ENCODE measurements at places on chromosomes 4 and X.

DNA sequence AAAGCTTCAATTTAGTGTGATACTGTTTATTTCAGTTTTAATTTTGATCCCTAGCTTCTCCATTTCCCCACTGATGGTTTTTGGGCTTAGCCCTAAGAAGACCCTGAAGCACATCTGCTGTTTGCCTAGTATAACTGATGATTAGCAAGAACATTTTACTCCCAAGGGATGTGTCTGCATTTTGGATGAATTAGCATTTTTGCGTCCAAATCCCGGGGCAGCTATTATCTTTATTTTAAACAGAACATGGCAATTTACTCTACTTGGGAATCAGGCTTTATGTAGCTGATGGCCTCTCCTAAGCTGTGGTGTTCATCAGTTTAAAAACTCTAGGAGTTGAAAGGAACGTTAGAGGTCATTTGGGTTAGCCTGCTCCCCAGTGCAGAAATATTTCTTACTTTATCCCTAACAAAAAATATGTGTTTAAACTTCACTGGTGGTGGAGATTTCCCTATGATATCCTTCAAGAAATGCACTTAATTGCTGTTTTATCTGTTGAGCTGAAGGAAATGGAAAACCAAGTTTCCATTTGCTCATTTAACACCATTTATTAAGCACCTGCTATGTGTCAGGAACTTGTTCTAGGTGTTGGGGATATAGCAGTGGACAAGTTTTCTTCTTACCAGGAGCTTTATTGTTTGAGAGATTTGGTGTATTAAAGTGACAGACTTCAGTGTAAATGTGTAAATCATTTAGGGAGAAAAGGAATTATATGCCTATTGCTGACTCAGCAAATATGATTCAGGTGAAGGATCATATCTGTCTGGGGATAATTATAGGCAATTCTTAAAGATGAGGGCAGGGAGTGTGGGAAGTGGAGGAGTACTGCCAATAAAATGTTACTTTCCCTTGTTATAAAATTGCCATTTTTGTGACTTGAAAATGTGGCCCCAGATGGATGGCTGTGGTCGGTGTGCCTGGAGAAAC lies 3.4 kb downstream of the SEPTIN11 start:
- DNase-seq, result no peak

DNA sequence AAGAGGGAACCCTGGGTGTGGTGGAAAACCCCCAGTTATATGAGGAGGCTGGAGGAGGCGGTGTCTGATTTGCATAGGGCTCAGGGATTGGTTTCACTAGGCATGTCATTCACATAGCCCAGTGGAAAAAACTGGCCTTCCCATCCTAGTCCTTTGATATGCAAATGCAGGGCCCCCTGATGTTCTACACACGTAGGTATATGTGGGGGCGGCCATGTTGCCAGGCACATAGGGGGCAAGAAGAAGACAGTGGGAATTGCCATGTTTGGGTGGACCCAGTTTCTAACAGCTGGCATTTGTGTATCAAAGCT lies 34.0 kb upstream of the ENPP6 start:
- DNase-seq, result no peak

GRCh38 chr4:18197467-18197866 lies 175.9 kb upstream of the LCORL start:
- no peak for DNase-seq

DNA sequence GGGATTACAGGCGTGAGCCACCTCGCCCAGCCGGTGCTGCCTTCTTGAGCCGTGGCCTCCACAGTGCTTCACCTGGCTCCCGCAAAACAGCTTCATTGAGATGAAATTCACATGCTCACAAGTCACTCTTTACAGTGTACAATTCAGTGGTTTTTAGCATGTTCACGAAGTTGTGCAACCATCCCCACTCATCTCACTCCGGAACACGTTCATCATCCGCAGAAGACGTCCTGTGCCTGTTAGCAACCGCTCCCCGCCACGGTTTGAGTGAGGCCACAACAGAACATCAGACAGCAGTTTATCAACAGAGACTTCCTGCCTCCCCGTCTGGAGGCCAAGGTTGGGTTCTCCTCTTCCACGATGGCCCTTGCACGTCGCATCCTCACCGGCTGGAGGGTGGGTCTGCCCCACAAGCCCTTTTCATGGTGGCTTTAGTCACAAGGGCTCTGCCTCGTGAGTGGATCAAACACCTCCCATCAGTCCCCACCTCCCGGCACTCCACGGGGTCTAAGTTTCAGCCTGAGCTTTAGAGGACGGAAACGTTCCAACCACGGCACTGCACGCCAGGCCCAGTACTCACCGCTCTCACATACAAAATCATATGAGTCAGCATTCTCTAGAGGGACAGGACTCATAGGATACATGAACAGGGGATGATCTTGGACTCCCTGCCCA lies 29.6 kb upstream of the SPON2 start:
- peak; percentile 75 for DNase-seq

GRCh38 chr4:7701866-7702649 lies 237.6 kb downstream of the AFAP1 start:
- DNase-seq, result no peak

DNA sequence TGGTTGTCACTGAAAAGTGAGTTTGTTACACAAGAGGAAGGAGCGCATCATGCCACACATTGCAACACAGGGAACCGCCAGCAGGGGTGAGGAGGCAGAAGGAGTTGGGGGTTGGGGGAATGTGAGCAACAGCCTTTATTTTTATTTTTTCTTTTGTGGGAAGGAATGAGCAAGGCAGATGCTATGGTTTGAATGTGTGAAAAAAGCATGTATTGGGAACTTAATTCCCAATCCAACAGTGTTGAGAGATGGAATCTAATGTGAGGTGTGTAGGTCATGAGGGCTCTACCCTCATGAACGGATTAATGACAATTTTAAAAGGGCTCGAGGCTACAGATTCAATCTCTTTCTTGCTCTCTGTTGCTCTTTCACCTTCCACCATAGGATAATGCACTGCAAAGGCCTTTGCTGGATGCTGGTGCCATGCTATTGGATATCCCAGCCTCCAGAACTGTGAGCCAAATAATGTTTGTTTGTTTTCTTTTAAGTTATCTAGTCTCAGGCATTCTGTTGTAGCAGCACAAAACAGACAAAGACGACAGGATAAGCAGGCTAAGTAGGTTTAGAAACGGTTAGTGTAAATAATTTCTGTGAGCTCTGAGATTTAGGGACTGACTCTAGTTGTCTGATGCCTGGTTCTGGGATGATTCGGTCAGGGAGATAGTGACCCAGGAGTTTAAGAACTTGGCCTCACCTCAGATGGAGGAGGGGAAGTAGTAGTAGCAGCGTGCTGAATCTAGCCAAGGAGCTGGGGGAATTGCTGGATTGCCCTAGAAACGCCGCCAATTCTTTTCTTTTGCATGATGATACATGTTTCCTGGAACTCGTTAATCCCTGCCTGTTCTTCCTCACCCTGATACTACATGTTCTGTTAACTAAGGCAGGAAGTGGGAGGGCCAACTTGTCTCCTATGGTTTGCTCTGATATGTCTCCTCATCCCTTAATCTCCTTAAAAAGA lies 156.6 kb upstream of the CTSO start:
- no peak for DNase-seq

DNA sequence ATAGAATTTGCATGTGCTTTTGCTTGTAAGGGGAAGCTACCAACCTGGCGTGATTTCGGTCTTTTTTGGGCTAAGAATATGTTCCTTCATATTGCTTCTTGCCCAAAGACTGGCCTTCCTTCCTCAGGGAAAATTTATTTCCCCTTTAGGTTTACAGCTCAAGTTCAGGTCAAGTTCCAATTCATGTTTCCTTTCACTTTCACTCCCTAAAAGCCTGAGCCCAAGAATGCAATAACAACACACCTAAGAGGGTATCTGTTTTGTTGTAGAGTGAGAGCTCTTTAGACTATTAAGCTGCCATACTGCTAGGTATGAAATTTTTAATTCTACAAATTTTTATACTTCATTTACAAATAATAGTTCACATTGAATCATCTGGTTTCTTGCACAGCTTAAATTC lies 299.6 kb downstream of the TLL1 start:
- no peak for DNase-seq

DNA sequence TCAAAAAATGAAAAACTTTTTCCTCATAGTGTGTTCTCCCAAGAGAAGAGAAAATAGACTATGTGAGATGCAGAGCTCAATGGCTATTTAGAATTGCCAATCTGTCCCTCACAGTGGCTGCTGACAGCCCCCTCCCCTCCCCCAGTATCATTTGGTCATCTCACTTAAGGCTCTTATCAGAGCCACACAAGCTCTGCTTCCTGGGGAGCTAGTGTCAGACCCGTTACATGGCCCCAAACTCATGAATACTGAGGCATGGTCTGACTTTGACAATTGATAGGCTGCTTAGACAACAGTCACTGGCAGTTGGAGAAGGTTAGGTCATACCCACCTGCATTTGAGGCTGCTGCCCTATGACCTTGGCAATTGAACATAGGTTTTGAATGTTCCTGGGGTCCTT lies 15.3 kb downstream of the RNF150 start:
- no peak for DNase-seq

Measured in stimulated activated CD4-positive, alpha-beta T cell treated with anti-CD3 and anti-CD28 coated beads, Interleukin-12 subunit alpha, Interleukin-12 subunit beta, amount 100 ng/mL, for 48 hours (primary cell).